ENCODE measurements at places on chromosomes 7 and 10.
A peak's percentile ranks its signal among the peaks of the same experiment; 100 is the strongest.

DNA sequence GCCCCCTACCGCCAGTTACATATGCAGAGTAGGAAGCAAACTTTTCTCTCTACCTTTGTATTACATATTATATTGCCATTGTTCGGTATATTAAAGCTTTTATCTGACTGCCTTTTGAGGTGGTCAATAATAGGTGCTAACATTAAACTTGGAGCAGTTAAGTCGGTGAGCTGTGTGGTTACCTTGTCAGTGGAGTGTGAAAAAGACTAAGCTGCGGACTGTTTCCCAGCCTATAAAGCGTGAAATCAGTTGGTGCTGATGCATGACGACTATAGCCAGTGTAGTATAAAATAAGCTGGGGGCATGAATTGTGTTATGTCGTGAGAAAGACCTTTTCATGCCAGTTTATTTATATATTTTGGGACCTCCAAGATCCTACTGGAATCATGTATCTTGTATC lies 33.7 kb downstream of the R3HCC1L start:
- no peak for DNase-seq

GRCh38 chr7:36972140-36972518 lies 247.8 kb upstream of the AOAH start:
- no peak for DNase-seq

DNA sequence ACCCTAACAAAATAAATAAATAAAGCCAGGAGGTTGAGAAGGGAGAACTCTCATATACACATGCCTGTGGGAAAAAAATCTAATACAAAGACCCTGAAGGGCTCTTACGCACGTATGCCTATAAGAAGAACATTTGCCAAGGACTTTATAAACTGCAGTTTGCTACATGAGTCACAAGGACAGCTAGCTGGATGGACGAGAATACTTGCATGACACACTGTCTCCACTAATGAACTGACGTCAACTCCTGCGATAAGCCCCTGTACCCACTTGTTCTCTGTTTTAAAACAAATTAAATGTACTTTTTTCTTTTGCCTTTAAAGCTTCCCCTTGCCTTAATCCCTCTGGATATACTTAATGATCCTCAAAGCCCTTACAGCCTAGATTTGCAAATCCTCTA lies 374.6 kb upstream of the GHITM start:
- no peak for DNase-seq

DNA sequence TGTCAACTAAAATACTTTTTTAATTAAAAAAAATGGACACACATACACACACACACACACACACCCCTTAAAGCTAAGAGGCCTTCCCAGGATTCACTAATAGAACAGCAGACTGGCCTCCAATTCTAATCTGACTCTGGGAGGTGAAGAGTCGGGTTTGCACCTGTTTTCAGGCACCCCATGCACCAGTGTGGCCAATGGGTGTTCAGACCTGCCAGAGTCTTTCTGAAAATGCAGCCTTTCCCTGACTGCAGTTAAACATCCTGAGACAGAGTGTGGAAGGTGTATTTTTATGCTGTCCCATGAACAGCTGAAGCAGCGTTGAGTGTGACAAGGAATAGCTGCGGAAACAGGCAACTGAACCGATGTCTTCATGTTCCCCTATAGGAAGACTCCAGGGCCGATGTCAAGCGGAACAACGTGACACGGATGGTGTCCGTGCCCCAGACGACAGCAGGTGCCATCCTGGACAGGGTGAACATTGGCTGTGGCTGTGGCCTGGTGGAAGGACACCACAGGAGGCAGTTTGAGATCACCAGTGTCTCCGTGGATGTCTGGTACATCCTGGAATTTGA lies 74.6 kb upstream of the LYZL2 start:
- DNase-seq: no peak

- no peak for DNase-seq
Observed at GRCh38 chr7:127751490-127752448, 99.8 kb downstream of the SND1 start.

DNA sequence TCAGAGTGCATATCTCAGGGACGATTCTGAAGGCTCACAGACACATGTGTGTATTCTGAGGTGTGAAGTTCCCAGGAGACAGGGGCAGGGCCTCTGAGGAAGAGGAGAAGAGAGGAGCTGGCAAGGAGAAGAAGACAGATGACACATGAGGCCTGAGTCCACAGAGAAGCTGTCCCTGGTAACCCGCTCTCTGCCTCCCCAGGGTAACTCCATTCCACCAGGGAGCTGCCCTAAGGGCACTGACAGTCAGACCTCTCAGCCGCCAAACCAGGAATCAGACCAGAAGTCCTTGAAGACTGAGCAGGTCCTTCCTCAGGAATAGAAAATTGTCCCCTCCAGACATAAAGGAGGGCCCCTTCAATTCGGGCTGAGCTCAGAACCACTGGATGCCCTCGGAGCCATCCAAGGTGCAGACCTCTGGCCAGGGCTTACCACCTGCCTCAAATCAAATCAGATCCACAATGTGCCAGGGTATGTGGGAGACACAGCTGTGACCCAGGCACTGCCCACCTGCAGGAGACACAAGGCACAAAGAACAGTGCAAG lies 57.4 kb downstream of the TLL2 start:
- no peak for DNase-seq

GRCh38 chr7:33195264-33195663 lies 65.9 kb downstream of the BBS9 start:
- no peak for DNase-seq

DNA sequence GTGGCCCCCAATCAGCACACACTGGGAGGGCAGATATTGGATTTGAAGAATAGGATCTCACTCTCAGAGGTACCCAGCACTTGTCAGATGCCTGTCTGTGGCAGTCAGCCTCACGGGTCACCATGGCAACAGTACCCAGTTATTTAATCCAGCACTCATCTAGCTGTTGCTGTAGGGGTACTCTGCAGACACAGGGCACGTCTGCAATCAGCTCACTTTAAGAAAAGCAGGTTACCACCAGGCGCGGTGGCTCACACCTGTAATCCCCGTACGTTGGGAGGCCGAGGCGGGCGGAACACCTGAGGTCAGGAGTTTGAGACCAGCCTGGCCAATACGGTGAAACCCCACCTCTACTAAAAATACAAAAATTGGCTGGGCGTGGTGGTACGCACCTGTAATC lies 11.9 kb downstream of the SFXN4 start:
- no peak for DNase-seq

DNA sequence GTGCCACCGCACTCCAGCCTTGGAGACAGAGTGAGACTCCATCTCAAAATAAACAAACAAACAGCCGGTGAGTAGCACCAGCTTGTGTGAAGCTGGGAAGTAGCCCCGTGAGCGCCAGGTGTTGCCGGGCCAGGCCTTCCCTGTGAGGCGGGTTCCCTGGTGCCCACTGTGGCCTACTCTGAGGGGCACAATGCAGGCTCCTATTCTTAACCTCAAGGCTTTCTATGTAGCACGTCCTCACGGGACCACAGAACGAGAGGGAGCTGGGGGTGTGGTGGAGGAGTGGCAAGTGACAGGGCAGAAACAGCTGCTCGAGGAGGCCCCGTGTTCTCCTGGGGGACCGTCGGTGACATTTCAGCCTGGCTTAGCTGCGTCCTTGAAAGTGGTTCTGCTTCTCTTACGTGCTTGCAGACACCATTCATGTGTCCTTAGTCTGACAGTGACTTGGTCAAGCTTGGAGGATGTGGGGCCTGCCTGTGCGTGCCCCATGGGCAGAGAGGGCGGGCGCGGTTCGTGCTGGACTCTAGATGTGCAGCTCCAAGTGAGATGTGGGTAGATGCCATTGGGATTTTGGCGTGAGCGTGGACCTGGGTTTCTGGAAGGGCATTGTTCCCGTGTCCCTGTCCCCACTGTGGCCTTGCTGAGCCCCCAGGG lies 116.6 kb downstream of the NKX6-2 start:
- DNase-seq: no peak

DNA sequence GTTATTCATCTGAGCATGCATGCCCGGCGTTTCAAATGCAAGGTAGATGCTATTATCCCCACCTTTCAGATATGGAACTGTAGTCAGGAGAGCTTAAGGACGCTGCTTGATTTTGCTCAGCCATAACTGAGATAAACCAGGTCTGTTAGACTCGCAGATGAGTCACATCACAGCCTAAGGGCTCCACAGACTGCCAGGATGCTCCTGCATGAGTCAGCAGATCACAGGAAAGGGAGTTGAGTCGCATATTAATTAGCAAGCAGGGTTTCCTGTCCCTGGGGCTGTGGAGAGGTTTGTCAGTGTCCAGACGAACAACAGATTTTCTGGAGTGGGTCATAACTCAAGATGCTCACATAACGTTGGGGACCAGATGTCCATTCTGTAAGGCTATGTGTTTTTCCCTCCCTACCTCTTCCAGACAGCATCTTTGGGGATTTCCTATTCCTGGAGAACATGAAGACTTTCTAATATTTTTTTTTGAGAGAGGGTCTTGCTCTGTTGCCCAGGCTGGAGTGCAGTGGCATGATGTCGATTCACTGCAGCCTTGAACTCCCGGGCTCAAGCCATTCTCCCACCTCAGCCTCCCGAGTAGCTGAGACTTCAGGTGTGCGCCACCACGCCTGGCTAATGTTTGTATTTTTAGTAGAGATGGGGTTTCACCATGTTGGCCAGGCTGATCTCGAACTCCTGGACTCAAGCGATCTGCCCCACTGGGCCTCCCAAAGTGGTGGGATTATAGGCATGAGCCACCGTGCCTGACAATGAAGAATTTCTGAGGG lies 36.7 kb downstream of the PFKFB3 start:
- DNase-seq: no peak

DNA sequence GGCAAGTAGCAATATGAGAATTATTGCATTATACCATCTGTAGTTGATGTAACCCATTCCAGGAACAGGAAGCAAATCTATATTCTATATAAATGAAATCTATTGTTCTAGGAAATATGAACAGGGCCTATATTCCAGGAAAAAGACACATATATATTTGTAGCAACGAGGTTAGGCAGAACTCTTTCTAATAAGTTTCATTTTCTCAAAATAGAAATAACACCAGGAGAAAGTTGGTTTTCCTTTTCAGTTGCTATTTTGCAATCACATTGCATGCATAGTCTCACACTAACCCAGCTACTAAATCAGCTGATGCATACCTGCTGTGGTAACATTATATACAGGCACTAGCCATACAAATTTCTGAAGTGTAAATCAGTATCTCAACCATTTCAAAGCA lies 6.2 kb upstream of the IFIT2 start:
- DNase-seq: no peak

DNA sequence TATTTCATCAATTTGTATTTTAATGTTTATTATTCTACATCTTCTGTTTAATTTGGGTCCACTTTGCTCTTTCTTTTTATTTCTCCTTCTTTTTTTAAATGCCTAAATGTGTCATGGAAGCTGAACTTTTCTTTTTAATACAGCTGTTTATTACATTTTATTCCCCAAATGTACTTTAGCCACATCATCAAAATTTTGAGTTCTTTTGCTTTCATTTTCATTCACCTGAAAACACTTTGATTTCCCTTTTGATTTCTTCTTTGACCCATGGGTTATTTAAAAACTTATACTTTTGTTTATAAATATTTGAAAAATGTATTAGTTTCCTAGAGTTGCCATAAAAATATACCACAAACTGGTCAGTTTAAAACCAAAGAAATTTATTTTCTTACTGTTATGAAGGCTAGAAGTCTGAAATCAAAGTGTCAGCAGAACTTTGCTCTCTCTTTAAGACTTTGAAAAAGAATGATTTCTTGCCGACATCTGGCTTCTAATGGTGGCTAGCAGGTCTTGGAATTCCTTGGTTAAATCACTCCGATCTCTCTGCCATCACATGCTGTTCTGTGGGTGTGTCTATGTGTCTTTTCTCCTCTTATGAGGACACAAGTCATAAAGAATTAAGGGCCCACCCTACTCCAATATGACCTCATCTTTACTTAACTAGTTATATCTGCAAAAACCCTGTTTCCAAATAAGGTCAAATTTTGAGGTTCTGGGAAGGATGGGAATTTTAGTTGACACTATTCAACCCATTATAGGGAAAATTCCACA lies 225.5 kb downstream of the ANKRD7 start:
- DNase-seq: no peak

GRCh38 chr7:99146979-99147378 lies 3.1 kb upstream of the SMURF1 start:
- DNase-seq: no peak

GRCh38 chr7:69596723-69597277 lies 1.5 kb upstream of the AUTS2 start:
- DNase-seq: no peak

GRCh38 chr10:12250181-12250580 lies 54.2 kb downstream of the CDC123 start:
- no peak for DNase-seq

- DNase-seq: no peak
Observed at GRCh38 chr10:71846816-71847215, 4.2 kb downstream of the PSAP start.

GRCh38 chr7:155234158-155234492 lies 63.6 kb upstream of the INSIG1 start:
- no peak for DNase-seq

DNA sequence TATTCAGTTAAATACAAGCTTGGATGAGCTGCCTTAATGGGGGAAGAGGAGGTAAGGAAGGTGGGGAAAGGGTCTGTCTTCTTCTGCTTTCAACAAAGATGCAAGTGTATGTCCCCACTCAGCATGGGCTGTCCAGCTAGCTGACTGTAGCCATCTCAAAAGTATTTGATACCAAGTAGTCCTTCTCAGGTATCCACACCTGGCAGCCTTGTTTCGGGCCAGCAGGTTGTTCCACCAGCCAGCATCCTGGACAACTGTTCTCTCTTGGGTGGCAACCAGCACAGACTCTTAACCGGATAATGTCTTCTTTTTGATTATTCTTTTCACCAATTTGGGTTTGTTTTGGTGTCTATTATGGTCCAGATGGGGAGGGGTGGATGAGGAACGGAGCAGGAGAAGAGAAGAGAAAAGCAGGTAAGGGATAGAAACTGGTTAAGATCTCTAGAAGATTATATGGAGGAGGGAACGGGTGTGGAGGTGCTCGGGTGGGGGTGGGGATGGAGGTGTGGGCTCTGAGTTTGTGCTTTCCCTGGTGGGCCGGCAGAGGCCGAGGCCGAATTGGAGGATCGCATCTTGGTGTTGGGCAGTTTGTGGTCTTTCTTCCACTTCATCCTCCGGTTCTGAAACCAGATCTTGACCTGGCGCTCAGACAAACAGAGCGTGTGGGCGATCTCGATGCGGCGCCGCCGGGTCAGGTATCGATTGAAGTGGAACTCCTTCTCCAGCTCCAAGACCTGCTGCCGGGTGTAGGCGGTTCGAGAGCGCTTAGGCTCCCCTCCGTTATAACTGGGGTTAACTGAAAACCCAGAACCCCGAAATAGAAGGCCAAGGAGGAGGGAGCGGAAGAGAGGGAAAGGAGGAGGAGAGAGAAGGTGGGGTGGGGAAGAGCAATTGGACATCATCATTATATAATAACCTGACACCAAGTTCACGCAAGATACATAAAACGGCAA lies 1.5 kb downstream of the HOXA4 start:
- DNase-seq: peak; percentile 22

DNA sequence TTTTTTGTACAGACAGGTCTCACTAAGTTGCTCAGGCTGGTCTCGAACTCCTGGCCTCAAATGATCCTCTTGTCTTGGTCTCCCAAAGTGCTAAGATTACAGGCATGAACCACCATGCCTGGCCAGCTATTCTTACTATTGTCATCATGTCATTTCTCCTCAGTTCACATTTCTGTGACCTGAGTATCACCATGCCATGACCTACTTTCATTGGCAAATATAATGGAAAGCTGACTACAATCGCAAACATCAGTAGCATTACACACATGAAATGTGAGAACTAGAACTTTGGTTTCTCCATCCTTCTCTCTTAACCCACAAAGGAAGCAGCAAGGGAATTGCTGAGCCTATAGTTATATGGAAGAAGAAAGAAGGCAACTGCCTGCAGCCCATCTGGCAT lies 26.0 kb upstream of the WIPF3 start:
- DNase-seq: no peak

GRCh38 chr10:103277713-103278536 lies 987 bp downstream of the INA start:
- DNase-seq: no peak
